ENCODE measurements at places on chromosomes 5 and 9.

DNA sequence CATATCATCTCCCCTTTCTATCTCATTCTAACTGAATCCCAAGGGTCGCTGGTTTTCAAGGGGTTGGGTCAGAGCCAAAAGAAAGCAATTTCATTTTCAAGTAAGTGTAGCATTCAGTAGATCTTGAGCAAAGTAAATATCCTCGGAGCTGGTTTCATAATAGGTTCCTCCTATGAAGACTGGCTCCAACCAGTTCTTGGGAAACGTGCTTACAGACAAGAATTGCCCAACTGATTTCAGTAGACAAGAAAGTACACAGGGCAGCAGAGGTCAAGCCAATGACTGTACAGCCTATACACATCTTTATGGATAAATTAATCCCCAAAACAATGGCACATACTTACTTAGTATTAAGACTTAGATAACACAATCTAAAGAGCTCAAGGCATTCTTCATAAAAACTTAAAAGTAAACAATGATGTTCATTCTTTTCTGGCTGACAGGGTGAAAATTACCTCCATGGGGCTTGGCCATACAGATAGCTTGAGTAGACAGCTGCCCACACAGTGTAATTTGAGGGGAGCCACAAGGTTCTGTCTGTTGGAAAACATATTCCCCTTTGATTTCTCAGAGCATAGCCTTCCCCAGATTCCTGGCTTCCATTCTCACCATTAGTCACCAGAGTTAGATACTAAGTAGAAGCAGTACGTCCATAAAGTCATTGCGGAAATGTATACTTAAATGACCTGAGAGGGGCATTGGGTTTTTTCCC lies 163.9 kb downstream of the ARRDC3 start:
- peak; percentile 73 for DNase-seq

GRCh38 chr9:71733176-71733575 lies 35.1 kb downstream of the CEMIP2 start:
- peak; percentile 78 for DNase-seq

GRCh38 chr5:56406838-56407237 lies 173.7 kb upstream of the ANKRD55 start:
- peak; percentile 8 for DNase-seq

DNA sequence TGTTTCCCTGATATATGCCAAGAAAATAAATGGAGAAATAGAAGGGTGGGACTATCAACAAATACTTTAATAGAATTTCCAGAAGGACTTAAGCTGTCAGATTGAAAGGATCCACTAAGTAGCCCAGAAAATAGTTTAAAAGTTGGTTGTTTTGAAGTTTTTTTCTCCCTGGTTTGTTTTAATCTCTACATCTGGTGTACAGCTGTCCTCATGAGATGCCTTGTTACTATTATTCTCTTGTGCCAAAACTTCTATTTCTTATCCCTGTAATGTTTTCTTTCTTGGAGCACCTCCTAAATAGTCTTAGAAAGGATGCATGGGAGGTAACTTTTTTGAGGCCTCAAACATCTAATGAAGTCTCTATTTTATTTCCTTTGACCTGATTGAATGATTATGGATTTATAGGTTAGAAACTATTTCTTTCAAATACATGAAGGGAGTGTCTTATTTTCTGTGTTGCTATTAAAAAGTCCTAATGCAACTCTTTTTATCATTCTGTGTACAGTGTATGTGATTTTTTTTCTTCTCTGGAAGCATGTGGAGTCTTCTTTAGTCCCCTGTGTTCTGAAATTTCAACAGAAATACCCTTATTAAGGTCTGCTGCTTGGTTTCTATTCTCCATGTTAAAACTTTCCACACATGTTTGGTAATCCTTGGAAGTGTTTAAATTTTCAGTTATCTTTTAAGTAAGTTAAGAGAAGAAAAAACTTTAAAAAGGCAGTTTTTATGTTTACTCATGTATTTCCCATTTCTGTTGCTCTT lies 140.0 kb upstream of the CDKN2B start:
- DNase-seq: peak; percentile 77

DNA sequence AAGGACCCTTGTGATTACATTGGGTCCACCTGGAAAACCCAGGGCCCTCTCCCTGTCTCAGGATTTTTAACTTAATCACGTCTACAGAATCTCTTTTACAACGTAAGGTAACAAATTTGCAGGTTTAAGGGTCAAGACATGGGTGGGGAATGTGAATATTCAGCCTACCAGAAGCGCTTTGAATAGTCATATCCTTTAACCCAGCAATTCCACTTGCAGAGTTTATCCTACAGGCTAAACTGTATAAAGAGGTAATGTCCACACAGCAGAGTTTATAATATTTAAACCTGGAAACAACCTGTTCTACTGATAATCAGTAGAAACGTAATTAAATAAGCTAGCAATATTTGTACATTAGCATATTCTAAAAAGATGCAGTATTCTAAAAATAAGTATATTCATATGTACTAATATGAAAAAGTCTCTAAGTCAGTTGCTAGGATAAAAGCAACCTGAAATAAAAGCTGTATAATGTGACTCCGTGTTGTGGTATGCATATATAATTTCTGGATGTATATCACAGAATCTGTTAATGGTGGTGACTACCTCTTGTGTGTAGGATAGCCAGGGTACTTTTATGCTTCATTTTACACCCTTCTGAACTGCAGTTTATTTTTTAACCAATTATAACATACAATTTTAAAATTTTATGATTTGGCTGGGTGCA lies 14.1 kb upstream of the NIPAL4 start:
- no peak for DNase-seq

GRCh38 chr9:13013991-13014883 lies 239.4 kb downstream of the LURAP1L start:
- peak; percentile 45 for DNase-seq

DNA sequence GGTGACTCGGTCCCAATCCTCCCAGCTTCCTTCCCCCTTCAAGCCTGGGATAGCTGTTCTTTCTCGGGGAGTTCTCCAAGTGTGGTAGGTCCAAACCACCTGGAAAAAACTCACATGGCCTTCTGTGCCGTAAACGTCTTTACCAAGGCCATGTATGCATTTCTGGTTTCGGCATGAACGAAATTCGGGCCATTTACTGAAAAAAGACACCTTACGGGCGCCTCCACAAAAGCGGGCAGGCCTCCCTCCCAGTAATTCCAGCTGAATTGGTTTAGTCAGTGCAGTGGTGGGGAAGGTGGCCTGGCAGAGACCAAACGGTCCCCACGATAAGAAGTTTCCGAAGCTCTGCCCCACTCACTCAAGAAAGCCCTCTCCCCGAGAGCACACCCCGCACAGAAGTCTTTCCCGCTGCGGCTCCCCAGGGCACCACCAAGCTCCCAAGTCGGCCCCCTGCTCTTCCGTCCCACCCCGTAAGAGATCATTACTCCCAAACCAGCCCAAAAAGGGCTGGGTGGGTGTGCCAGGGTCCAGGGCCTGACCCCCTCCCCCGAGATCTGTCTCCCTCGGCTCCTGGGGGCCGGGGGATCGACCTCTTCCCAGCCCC lies 86.3 kb upstream of the MELK start:
- peak; percentile 17 for DNase-seq

DNA sequence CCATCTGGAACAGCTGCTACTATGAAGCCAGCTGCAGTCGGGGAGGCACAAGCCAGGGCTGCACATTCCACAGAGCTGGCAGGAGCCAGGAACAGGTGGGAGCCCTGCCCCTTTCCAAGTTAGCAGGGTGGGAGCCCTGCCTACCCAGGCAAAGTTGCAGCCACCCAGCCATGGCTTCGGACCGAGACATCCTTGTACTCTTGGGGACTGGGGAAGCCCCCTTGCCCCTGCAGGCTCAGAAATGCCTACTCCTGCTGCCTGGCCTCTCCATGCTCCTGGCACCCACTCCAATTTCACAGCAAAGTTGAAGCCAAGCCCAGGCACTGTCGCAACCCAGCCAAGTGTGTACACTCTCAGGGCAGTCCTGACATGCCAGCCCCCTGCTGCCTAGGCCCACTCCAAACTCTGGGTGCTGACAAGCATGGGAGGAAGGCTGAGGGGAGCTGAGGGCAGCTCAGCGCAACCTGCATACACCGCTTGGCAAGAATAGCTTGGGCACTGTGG lies 165.1 kb downstream of the RNF180 start:
- no peak for DNase-seq

- no peak for DNase-seq
These were observed 31.3 kb upstream of the LMX1B start for GRCh38 chr9:126582427-126582826.

DNA sequence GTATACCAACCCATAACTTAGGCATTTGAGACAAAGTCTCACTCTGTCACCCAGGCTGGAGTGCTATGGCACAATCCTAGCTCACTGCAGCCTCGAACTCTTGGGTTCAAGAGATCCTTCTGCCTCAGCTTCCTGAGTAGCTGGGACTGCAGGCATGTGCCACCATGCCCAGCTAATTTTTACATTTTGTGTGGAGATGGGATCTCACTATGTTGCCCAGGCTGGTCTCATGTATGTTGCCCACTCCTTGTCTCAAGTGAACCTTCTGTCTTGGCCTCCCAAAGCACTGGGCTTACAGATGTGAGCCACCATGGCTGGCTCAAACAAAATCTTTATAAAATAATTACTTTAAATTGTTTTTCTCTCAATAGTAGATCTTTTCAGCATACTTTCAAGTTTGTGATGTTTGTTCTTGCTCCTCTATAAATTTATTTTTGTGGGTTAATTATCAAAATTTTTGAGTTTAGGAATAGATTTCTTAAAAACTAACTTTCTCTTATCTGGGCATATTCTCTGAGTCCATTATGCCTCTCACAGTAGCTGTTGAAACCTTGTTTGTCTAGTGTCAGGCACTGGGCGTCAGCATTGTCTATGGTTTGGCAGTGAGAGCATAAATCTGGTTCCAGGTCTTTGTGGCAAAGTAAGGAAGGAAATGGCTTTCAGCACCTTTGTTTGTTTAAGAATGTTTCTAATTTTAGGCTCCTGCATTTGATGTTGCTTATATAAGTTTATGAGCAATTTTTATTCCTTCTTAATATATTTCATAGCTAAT lies 38.7 kb downstream of the NLN start:
- peak; percentile 82 for DNase-seq

- DNase-seq: peak; percentile 29
These were observed 20.4 kb upstream of the ARSI start for GRCh38 chr5:150323092-150323491.

- DNase-seq: peak; percentile 84
These were observed 151.9 kb downstream of the MACROH2A1 start for GRCh38 chr5:135246923-135247795.

DNA sequence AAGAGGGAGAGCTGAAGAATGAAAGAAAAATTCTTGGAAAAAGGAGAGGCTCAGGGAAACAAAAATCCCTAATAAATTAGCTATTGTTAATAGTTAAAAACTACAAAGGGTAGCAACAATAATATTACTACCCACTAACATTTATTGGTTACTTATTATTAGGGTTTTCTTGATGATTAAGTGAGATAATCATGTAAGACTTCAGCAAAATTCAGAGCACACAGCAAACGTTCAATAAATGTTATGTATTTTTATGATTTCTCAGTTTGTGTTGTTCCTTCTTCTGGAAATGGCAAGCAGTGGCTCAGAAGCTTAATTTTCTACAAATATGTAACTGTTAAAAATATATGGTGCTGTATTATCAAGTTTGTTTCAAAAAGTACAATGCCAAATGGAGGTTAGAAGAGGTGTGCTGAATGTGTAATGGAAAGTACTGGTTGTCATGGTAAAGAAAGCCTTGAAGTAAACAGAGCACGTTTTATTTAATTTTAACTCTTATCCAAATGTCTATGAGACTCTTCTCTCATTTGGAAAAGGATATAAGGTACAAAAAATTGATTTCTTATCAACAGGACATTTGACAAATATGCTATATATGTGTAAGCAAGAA lies 226.0 kb upstream of the ATP10B start:
- no peak for DNase-seq

- DNase-seq: peak; percentile 70
These were observed 4.0 kb upstream of the VCAN start for GRCh38 chr5:83467371-83468035.

DNA sequence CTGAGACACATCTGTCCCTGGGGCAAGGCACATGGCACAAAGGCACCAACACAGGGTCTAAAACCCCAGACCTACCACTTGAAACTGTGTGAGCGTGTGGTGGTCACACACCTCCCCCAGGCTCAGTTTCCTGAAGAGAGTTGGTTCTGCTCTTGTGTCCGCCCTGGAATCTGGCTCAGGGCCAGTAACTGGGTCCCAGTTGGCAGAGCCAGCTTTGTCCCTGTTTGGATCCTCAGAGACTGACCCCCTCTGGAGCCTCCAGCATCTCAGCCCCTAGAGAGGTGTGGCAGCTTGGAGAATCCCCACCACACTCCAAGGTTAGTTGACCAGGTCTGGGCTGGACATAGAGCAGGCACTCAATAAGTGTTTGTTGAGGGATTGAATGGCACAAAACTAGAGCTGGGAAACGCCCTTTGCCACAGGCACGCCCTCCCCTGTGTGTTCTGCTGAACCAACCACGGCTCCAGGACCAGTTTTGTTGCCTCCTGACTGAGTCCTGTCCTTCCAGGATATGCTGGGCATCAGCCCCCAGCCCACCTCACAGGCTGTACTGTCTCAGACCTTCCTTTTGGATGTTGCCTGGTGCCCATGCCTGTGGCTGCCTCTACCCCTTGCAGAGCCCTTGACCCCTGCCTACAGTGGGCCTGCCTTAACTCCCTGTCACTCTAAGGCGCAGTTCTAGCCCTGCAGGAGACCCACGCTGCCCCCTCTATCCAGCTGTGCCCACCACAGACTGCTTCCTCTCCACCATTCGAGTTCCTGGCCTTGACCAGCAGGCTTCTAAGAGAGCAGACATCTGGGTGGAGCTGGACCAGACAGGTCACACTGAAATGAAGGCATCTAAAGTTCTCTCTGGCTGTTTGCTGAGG lies 3.8 kb upstream of the PDLIM4 start:
- DNase-seq: no peak

- peak; percentile 66 for DNase-seq
These were observed 576.2 kb upstream of the CLINT1 start for GRCh38 chr5:158435161-158435616.

GRCh38 chr9:136177224-136177623 lies 27.7 kb downstream of the LHX3 start:
- DNase-seq: no peak

Measured in AG10803 (cell line).